ENCODE measurements at places on chromosomes 3 and 15.

DNA sequence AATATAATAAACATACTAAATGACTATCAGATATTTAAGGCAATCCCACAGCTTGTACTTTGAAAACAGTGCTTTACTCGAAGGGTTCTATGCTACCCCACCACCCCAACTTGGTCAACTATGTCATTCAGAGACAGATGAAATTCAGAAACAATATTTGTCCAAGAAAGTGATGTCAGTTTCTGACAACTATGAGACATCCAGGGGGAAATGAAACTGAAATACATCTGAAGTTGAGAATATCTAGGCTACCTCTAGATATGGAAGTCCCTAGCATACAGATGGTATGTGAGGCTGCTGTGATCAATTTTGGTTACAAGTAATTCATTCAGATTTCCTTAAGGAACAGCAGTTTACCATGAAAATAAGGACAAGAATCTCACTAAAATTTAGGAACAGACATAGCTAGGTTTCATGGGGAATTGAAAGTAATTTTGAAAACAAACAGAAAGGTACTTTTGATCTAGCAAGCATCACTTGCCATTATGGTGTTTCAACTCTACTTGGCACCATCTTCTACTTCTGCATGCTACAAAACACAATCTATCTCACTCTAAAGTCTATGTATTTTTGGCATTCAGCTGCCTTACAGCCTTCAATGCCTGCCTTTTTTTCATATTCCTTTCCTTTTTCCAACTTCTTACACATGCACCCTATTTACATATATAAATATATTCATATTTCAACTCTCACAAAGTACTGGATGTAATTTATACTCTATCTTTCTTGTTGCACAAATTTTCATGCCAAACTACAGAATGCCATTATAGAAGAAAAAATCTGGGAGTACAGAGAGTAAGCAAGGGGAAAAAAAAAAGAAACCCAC, 21.7 kb downstream of the ATG3 start:
- DNase-seq = no peak

- no peak for DNase-seq
Observed at GRCh38 chr15:62706317-62706716, 336.2 kb upstream of the TPM1 start.

GRCh38 chr15:31160297-31160696, 58.8 kb upstream of the TRPM1 start:
- no peak for DNase-seq

- DNase-seq = no peak
Observed at GRCh38 chr15:39455471-39455991, 125.3 kb upstream of the THBS1 start.
